CD8-positive, alpha-beta T cell (primary cell): ENCODE measurements at places on chromosomes 4 and X.

GRCh38 chrX:24175276-24175675, 25.7 kb downstream of the ZFX start:
- no peak for DNase-seq

DNA sequence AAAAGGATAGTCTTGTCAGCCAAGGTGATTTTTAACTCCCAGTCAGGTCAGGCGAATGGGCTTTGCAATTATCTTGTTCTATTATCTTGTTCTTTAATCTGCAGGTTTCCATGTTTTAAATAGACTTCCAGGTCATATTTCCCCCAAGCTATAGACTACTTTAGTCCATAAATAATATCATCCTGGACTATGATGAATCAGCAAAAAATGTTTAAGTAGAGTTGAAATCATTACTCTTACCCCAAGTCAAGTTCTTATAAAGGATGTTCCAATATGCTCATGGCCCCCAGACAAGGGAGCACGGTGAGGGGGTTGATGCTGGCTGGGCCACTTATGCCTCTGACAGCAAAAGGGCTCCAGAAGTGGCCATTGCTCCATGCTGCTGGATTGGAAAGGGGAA, 75.1 kb downstream of the SLC2A9 start:
- DNase-seq = no peak

DNA sequence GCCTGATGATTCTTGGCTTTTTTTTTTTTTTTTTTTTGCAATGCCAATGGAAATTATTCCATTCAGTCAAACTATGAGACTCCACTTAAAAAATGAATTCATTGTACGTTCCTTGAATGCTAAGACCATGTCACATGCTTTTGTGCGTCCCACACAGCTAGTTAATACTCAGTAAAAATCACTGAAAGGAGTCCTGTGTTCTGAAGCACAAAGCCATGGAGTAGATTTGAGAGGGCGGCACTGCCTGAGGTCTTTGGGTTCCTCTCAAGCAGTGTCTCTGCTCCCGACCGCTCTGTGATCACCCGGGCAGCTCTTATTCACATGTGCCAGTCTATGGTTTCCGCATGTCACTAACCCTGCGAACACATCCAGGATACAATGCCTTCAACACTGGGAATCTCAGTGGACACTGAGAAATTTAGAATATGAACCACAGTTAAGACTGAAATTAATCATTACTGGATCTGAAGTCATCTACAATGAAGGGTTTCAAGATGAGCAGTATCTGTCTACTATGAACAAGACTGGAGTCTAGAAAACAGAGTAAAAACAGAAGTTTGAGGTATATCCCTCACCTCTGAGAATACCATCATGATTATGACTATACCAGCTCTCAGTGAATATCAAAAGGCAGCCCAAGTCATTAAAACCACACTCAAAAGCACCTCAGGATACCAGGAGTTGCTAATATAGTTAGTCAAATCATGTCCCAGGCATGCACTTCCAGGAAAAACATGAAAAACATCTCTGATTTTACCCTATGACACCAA, 193.0 kb downstream of the MGST2 start:
- DNase-seq = no peak

DNA sequence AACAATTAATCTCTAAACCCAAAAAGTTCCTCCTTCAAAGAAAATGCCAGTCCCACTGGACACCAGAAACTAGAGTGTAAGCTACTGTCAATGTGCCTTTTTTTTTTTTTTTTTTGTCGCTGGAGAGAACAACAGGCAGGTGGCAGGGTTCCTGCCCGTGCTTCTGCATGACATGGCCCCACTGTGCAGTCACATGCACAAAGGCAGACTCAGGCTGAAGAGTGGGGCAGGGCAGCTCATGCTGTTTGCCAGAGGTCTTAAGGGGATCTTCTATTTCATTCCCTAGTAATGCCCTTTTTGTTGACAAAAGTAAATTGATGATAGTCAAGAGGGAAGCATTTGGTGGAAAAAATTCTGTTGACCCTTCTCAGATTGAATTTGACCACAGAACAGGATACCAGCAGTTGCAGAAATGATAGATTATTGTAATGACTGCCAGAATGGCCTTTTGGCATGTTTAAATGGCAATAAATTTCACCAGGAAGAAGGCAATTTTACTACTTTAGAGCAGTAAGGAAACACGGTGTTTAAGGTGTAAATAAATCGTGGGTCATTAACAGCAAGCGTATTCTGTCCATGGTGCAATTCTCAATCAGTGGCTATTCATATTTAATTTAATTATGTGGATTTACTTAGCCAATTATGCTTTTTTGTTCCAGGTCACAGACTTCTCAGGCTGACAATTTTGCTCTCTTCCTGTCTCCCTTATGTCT, 80.9 kb downstream of the NKX6-1 start:
- no peak for DNase-seq

GRCh38 chr4:24404281-24404680, 180.1 kb downstream of the DHX15 start:
- no peak for DNase-seq

- DNase-seq = no peak
Observed at GRCh38 chr4:62528874-62529273, 1328.7 kb downstream of the ADGRL3 start.

GRCh38 chr4:26830033-26830432, 30.6 kb upstream of the STIM2 start:
- no peak for DNase-seq

DNA sequence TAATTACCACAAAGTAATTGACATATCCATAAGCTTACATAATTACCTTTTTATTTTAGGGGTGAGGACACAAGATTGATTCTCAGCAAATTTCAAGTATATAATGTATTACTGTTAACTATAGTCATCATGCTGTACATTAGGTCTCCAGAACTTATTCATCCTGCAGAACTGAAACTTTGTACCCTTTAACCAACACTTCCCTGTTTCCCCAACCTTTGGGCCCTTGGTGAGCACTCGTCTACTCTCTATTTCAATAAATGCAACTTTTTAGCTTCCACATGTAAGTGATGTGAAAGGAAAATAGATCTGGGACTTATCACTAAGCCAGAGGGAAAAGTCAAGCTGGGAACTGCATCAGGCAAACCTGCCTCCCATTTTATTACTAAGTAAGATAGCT, 33.6 kb upstream of the CCNG2 start:
- no peak for DNase-seq

- DNase-seq = no peak
Observed at GRCh38 chr4:38621028-38621684, 42.8 kb upstream of the KLF3 start.

GRCh38 chr4:99652596-99653436, 4.8 kb downstream of the C4orf54 start:
- DNase-seq = no peak

DNA sequence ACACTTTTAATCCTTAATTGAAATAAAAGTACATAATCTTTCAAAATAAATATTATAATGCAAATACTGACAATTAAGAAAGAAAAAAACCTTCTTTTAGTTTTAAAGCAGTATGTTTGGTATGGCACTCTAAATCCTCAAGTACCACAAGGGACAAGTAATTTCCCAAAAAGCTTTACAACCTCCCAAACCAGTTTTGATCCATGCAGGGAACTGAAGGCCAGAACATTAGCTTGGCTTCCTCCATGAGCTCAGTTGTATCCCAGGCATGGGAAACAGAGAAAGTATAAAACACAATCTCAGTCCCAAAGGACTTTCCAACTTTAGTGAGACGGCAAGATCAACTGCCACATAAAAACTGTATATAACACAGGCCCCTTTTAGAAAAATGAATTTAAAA, 82.2 kb downstream of the ZNF330 start:
- no peak for DNase-seq

DNA sequence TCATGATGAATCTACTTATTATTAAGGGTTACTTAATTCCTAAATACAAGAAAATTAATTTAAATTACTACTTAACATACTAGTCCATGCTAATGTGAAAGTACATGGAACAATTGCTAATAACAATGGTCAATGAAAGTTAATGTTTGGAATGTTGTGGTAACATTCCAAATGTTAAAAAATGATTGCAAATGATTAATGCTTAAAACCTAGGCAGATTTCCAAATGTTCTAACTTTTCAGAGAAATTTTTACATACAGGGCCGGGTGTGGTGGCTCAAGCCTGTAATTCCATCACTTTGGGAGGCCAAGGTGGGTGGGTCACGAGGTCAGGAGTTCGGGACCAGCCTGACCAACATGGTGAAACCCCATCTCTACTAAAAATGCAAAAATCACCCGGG, 1851.3 kb upstream of the PCDH7 start:
- no peak for DNase-seq

- DNase-seq = peak; percentile 29
Observed at GRCh38 chr4:76748649-76749048, 149.3 kb downstream of the SOWAHB start.

DNA sequence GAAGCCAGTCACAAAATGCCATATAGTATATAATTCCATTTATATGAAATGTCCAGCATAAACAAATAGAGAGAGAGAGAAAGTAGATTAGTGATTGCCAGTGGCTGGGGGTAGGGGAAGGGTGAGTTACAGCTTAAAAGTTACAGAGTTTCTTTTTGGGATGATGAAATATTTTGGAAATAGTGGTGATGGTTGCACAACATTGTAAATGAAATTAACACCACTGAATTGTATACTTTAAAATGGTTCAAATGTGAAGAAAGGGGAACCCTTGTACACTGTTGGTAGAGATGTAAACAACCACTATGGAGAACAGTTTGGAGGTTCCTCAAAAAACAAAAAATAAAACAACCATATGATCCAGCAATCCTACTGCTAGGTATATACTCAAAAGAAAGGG, 131.2 kb upstream of the GPC4 start:
- DNase-seq = no peak

DNA sequence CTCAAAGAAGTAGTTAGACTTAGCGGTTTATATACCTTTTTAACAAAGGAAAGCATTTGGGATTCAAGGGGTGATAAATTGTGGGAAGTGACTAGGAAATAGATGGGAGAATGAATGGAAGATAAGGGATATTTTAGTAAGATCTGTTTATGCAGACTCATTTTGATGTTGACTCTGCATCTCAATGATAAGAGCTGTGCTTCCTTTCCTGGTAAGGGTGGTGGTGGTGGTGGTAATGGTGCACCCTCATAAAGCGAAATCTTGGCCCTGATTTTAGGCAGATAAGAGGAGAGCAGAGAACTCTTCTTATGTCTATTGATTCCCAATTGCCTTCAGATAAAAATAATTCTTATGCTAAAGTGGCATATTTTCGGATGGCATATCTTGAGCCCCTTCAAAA, 197.1 kb downstream of the SPRY1 start:
- DNase-seq = no peak

DNA sequence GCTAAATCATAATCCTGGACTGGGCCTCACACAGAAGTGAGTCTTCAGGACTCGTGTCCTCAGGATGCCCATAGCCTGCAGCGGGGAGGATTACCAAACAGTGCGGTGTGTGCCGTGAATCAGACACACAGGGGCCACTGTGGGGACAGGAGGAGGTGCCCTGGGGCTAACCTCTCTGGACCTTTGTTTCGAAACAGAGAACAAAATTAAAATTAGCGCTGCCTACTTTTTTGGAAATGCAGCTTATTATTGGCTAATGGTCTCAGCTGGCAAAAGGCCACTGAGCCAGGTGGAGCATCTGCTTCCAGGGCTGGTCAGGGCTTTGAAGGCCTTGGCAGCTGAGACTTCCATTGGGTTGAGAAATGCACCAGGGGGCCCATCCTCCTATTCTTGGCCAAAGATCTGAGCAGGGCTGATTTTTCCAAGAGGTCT, 236.2 kb downstream of the EVC2 start:
- DNase-seq = no peak

GRCh38 chr4:78207951-78208350, 150.8 kb downstream of the FRAS1 start:
- no peak for DNase-seq

- no peak for DNase-seq
Observed at GRCh38 chrX:148573119-148573518, 72.7 kb downstream of the AFF2 start.

GRCh38 chr4:147548256-147548655, 67.4 kb downstream of the EDNRA start:
- no peak for DNase-seq

- DNase-seq = peak; percentile 20
Observed at GRCh38 chrX:107454302-107454701, 4.8 kb downstream of the FRMPD3 start.

DNA sequence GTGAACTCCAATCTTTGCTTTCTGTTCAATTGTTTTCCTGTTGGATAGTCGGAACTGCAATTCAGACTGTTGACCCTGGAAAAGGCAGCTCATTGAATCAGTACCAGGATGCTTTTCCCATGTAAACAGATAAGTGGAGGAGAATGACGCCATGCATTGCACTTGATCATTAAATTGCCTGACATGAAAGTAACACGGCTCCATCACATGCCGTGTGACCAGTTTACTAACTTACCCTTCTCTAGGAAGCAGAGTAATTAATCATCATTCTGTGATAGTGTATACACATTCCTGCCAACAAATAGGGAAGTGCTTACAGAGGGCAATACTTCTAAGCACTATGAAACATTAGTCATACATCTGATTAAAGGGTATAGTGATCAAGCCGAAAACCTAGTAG, 101.4 kb downstream of the PPARGC1A start:
- no peak for DNase-seq

GRCh38 chr4:185718578-185719499, 93.2 kb downstream of the SORBS2 start:
- DNase-seq = no peak

DNA sequence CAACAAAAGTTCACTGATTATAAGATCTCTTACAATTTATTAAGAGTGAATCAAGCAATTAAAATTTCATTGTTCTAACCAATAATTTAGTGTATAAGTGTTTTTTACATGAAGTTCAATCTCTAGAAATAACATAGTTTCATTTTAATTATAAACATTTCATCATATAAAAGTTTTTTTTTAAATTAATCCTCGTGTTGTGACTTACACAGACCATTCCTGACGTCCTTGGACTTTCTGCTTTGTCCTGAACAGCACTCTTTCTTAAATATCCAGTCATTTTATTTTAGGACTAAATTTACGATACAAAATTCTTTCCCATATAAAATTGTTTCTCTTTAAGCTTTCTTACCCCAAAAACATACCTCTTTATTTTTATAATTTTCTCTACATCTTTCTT, 841.7 kb upstream of the POU3F4 start:
- no peak for DNase-seq

GRCh38 chr4:174555789-174556630, 33.7 kb upstream of the HPGD start:
- no peak for DNase-seq

- DNase-seq = no peak
Observed at GRCh38 chr4:6991249-6991648, 51.9 kb upstream of the TADA2B start.

DNA sequence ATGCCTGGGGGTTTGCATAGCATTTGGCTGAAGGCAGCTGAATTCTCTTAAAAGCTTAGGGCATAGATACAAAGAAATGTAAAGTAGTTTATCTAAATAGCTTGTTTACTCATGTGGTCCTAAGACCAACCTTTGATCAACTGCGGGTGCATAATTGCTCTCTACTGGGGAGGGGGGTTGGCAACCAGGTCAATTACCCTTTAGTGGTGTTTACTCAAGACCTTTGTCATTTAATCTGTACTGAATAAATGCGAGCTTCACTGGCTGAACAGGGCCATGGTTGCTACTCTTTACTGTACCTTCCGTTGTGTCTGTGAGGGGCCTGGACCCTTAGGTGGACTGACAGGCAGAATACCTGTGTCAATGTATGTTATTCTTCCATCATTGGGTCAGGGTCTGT, 102.7 kb upstream of the FAM9C start:
- DNase-seq = no peak
